ENCODE measurements at places on chromosomes 5 and 9. TPM values are rescaled to one million over a fixed set of nuclear protein-coding genes. Genes with fewer than 3 reads are reported as not detected.

GRCh38 chr9:104747245-104747564 lies 278 bp upstream of the NIPSNAP3A start:
- H3K27me3 ChIP-seq, result no peaks in the 10 kb centered on the region
- peak overlapping the region; percentile 88 for H3K4me3 ChIP-seq
- no peaks in the 10 kb centered on the region for H3K36me3 ChIP-seq
- H3K4me1 ChIP-seq, result peaks cover 6% of the 10 kb centered on the region

DNA sequence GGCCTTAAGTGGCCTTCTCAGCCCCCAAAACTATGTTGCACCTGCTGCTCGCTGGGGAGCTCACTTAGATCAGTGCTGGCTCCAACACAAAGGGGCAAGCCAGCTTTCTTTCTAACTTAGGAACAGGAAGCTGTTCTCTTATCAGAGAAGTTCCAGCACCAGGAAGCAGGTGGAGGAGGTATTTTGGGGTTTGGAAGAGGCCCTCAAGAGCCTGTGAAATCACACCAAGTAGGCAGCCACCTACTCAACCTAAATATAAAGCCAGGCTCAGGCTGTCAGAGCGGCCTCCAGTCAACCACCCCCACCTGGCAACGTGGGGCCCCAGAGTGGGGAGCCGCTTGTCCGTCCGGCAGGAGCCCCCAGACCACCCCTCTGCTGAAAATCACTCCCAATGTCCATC lies 152.8 kb downstream of the OLFM1 start:
- DNase-seq, result no peak
- H3K36me3 ChIP-seq, result no peaks in the 10 kb centered on the region
- H3K27ac ChIP-seq, result no peak overlapping the region
- no peaks in the 10 kb centered on the region for H3K4me1 ChIP-seq
- no peak overlapping the region for H3K4me3 ChIP-seq

DNA sequence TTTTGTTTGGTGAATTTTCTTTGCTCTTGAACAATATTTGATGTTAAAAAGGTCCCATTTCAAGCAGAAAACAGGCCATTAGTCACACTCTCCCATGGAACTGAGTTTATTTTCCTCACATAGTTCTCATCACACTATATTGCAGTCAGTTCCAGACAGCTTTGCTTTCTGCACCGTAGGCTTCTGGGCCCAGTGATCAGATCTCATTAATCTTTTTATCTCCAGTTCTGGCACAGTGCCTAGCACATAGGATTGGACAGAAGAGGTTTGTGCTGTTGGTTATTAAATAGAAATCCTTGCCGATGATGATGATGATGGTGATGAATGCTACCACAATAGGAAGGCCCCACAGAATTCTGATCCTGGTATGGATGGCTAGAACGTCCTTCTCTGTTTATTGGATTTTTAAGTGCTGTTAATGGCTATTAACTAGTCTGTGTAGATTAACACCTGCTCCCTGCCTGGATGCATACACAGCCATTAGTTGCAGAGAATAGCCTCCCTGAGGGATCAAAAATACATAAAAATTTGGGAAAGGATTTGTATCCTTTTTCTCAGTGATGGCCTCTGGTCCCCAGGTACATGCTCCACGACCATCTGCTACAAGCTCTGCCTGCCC lies 52.0 kb upstream of the NTRK2 start:
- no peaks in the 10 kb centered on the region for H3K4me1 ChIP-seq
- no peaks in the 10 kb centered on the region for H3K36me3 ChIP-seq
- no peak overlapping the region for H3K27ac ChIP-seq
- no peak for DNase-seq

DNA sequence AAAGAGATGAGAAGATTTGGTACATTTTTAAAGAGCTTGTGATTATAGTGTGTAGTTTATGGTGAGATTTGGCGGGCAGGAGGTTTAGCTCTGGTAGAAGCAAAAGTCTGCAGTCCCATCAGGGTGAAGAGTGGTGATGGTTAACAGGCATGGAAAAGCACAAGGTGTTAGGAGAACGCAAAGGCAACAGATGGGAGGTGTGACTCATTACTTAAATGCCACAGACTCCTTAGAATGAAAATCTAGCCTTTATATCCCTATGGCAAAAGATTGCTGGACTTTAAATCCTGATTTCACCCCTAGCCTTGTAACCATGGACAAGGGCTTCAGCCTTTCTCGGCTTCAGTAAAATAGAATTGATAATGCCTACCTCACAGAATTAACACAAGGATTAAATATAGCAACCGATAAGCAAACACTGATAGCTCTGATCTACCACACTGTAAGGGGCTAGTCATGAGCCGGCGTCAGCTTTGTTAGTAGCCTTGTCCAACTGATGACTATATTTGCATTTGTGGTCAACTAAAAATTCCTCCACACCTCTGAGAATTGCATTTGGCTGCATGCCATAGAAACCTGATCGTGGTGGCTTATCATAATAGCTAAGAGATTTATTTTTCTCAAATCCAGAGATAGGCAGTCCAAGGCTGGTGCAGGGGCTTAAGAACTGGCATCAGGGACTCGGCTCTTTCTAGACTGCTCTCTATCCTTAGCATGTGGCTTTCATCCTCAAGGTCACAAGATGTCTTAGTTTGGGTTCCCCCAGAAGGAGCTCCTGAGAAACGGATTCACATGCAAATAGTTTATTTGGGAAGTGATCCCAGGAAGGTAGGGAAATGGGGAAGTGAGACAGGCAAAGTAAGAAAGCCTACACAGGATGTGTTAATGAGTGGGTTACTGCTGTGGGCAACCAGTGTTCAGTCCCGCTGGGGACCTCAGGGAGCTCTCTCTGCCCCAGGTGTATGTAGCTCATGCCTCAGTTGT lies 19.6 kb downstream of the MFAP3 start:
- H3K27me3 ChIP-seq, result no peaks in the 10 kb centered on the region
- H3K27ac ChIP-seq, result no peak overlapping the region
- H3K4me3 ChIP-seq, result no peak overlapping the region
- H3K36me3 ChIP-seq, result no peaks in the 10 kb centered on the region
- no peaks in the 10 kb centered on the region for H3K4me1 ChIP-seq
- no peak for DNase-seq

- H3K36me3 ChIP-seq, result no peaks in the 10 kb centered on the region
- H3K4me1 ChIP-seq, result peaks cover 4% of the 10 kb centered on the region
- H3K4me3 ChIP-seq, result no peak overlapping the region
- H3K27me3 ChIP-seq, result no peaks in the 10 kb centered on the region
Measured at GRCh38 chr9:68530618-68531017, 10.1 kb downstream of the TMEM252 start.

- H3K36me3 ChIP-seq, result no peaks in the 10 kb centered on the region
- no peaks in the 10 kb centered on the region for H3K27me3 ChIP-seq
- peak overlapping the region; percentile 80 for H3K27ac ChIP-seq
- peak; percentile 88 for DNase-seq
- no peak overlapping the region for H3K4me3 ChIP-seq
- peaks cover 39% of the 10 kb centered on the region for H3K4me1 ChIP-seq
Measured at GRCh38 chr9:130453487-130453886, 8.7 kb downstream of the ASS1 start.

DNA sequence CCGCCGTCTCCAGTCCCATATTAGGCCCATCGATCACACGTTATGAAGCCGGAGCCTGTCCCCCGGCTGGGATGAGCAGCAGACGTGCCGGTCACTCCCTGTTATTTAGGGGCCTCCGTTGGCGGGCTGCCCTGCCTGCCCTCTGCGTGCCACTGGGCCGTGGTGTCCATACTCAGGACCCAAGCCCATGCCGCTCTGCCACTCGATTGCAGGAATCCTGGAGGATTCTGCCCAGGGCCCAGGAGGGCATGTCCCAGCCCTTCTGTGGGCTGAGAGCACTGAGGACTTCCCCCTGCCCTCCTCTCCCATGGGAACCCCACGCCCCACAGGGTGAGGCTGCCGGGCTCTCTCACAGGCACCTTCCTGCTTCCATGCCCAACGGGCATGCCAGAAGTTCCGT lies 19.6 kb upstream of the LAMC3 start:
- H3K4me3 ChIP-seq, result no peak overlapping the region
- H3K27ac ChIP-seq, result no peak overlapping the region
- H3K27me3 ChIP-seq, result no peaks in the 10 kb centered on the region
- no peaks in the 10 kb centered on the region for H3K36me3 ChIP-seq

DNA sequence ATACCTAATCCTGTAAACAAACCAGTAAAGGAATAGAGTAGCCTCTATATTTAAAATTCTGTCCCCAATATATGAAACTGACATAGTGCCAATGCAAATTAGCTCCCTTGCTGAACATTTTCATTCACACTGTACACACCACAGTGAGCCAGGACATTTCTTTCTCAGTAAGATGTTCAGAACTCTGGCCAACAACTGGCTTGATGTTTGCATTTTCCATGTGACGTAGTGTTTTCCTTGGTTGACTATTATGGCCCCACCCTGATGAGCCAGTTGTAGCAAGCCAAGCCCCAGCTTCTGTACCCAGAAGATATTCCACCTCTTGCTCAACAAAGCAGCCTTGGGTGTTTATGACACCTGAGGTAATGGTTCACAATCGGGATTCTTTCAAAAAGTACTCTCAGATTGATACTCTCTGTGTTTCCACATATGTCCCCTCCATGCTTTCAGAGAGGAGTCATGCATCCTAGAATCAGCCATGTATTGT lies 17.7 kb upstream of the ANXA1 start:
- no peak overlapping the region for H3K27ac ChIP-seq
- DNase-seq, result no peak

DNA sequence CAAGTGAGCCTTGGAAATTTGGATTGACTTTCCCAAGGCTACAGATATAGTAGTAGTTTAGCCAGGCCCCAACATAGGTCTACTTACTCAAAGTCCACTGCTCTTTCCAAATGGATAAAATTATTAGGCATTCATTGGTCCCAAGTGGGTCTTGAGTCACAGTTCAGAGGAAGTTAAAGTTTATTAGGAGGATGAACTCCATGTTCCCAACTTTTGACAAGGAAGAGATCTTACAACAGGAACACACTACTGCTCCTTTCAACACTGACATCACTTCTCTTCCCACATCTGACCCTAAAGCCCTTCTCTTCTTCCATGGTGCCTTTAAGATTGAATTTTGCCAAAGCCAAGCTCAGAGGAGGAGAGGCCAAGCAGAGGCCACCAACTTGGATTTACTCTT lies 234.5 kb upstream of the TRIM32 start:
- DNase-seq, result no peak
- H3K27me3 ChIP-seq, result no peaks in the 10 kb centered on the region
- no peaks in the 10 kb centered on the region for H3K4me1 ChIP-seq
- no peaks in the 10 kb centered on the region for H3K36me3 ChIP-seq

- no peaks in the 10 kb centered on the region for H3K27me3 ChIP-seq
- no peaks in the 10 kb centered on the region for H3K36me3 ChIP-seq
- no peak overlapping the region for H3K4me3 ChIP-seq
- H3K4me1 ChIP-seq, result no peaks in the 10 kb centered on the region
- DNase-seq, result no peak
Measured at GRCh38 chr5:175201393-175201792, 242.6 kb downstream of the DRD1 start.

DNA sequence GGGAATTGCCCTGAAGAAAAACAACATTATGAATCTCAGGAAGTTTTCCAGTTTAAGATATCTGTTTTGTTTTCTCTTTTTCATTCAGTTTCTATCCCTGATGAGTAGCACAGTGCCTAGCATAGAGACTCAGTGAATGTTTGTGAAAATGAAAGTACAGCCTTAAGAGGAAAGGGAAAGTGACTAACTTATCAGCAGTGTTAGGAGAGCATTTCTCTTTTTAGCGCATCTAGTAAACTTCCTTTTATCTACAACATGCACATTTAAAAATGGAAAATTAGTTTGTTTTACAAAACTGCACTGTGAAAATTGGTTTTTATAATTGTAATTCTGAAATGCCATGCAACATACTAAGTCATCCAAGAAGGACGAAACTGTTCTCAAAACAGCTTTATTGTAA lies 110.8 kb downstream of the SMARCA2 start:
- peaks cover 63% of the 10 kb centered on the region for H3K4me1 ChIP-seq
- no peaks in the 10 kb centered on the region for H3K36me3 ChIP-seq
- no peak overlapping the region for H3K4me3 ChIP-seq
- DNase-seq, result no peak

- H3K4me3 ChIP-seq, result no peak overlapping the region
- no peak for DNase-seq
- H3K27me3 ChIP-seq, result no peaks in the 10 kb centered on the region
Measured at GRCh38 chr5:146027751-146028150, 77.6 kb downstream of the PLAC8L1 start.

COL15A1 gene
- 55.5 TPM for total RNA-seq

ANKRD34B gene
- 0.16 TPM for total RNA-seq

FCN2 gene
- total RNA-seq, result not detected

ZBTB34 gene
- 14.0 TPM for total RNA-seq

HCN1 gene
- 1.7 TPM for total RNA-seq

MARCOL gene
- total RNA-seq, result not detected

ADAM19 gene
- 4.5 TPM for total RNA-seq

SLC6A7 gene
- total RNA-seq, result 0.12 TPM

ARHGEF28 gene
- total RNA-seq, result 8.0 TPM

MBLAC2 gene
- 10.2 TPM for total RNA-seq
